ENCODE measurements at places on chromosomes 11 and 22.
A peak's percentile ranks its signal among the peaks of the same experiment; 100 is the strongest.

GRCh38 chr22:46124383-46125144, 25.8 kb upstream of the PPARA start:
- DNase-seq = no peak

- DNase-seq = no peak
These were observed 53.5 kb downstream of the KCNJ4 start for GRCh38 chr22:38401336-38402084.

GRCh38 chr11:134712228-134713145, 300.4 kb upstream of the B3GAT1 start:
- no peak for DNase-seq

- no peak for DNase-seq
These were observed 5.0 kb downstream of the MIF start for GRCh38 chr22:23899042-23899745.

DNA sequence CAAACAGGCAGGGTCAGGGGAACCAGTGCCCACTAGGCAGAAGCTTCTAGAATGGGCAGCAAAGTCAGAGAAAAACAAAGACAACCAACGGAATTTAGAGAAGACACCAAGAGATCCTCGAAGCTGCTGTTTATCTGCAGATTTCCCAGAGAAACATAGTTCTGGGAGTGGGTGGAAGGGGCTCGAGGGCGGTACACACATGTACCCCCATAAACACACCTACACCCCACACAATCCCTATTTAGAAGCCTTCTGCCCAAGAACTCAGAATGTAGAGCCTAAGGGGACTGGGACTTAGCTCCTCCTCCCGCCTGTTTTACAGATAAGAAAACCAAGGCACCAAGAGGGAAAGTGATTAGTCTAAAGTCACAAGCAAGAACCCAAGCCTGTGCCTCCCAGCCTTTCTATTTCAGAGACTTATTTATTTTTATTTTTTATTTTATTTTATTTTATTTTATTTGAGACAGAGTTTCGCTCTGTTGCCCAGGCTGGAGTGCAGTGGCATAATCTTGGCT, 6.4 kb downstream of the NPTXR start:
- no peak for DNase-seq

DNA sequence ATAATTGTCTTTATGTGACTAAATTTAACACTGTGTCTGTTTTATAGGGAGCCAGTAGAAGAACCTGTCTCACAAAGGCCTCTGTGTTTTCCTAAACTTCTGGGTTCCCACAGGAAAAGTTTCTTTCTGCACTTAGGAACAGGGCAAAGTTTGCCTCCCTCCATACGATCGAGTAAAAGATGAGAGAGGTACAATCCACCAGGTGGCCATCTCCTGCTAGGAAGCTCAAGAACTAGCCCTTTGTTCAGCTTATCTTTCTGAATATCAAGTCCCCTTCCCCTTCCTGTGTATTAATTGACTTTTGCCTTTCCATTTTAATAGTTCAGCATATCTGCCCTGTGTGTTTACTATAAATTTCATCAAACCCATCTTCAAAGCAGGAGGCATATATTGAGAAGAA, 18.0 kb downstream of the CSNK2A3 start:
- DNase-seq = no peak

DNA sequence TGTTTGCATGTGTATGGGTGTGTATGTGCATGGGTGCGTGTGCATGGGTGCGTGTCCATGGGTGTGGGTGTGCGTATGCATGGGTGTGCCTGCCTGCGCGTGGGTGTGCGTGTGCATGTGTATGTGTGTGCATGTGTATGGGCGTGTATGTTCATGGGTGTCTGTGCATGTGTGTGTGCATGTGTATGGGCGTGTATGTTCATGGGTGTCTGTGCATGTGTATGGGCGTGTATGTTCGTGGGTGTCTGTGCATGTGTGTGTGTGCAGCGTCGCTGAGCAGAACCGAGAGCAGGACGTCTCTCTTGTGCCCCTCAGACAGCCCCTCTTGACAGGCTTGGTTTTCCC, 13.9 kb downstream of the IL17REL start:
- no peak for DNase-seq

DNA sequence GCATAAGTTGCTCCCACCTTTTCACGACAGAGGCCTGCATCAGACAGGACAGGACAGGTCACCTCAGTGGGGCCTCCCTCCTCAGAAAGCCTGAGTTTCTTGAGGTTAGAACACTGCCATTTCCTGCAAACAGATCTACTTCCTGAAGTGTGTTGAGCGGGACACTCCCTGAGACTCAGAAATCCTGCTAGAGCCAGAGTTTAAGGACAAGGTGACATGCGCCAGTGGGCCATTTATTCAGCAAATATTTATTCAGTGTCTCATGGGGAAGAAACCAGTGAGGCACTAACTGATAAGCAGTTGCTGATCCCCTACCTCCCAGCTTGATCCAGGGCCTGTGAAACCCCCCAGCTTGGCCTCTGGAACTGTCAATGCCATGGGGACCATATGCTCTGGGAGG, 454.6 kb downstream of the SOX6 start:
- DNase-seq = no peak

GRCh38 chr11:112911124-112911523, 50.1 kb upstream of the NCAM1 start:
- no peak for DNase-seq

DNA sequence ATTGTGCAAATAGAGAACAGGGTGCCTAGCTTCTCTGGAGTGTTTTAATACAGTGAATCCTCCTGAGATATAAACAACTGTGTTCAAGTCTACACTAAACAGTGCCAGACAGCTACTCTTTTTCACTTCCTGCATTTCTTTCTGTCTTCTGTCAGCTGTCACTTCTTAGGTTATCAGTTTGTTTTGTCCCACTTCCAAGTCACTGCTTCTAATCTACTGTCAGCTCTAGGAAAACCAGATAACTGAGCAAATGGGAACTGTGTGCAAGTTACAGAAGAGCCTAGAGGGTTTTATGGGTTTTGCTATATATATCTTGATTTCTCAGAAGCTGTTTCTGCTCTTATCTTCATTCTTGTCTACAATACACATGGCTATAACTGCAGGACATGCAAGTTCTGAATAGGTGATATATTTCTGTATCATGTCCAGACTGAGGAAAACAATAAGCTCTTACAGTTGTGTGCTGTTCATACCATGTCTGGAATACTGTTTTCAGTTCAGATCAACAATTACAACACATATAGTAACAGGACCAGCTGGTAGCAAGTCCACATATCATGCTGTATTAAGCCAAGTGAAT, 5.8 kb downstream of the PITPNB start:
- DNase-seq = no peak

GRCh38 chr11:70654016-70654415, 255.7 kb downstream of the CTTN start:
- DNase-seq = no peak

- no peak for DNase-seq
These were observed 56.4 kb downstream of the PPFIBP2 start for GRCh38 chr11:7570241-7570640.

GRCh38 chr22:35409783-35410662, 10.1 kb downstream of the MCM5 start:
- no peak for DNase-seq

- peak; percentile 63 for DNase-seq
These were observed 3.3 kb upstream of the GRK2 start for GRCh38 chr11:67262731-67263675.

DNA sequence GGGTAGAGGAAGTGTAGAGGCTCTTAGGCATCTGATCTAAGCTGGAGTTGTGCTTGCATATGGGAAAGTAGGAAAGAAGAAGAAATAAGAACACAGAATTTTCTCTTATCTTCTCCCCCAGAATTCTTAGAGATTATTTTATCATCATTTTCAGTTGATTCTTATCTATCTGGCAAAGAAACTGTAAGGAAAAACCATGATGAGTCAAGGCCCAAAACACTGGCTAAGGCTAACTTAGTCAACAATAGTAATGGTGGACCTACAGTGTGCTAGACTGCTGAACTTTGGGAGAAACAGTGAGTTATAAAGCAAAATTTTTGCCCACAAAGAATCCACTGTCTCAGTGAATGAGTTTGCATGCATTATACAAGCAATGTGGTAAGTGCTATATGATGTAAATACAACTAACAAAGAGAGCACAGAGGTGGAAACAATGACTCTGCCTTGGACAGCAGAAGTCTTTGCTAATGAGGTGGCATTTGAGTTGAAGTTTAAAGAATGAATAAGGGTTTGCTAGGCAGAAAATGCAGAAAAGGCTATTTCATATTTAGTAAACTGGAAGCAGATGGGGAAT, 344.5 kb upstream of the PLET1 start:
- no peak for DNase-seq

DNA sequence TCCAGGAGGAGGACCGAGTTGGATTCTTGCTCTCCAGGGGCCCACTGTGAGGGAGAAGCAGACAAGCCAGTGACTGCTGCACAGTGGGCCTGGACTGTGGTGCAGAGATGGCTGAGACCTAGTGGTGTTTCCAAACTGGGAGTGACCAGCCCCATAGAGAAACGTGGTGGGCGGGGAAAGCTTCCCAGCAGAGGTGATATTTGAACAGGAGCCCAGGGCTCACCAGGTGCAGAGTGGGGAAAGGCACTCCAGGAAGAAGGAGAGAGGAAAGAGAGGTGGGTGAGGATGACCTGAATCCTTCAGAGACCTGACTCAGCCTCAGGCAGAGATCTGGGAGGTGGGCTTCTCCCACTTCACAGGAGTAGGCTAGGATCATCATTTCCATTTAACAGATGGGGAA, 52.1 kb upstream of the RASD2 start:
- DNase-seq = no peak

DNA sequence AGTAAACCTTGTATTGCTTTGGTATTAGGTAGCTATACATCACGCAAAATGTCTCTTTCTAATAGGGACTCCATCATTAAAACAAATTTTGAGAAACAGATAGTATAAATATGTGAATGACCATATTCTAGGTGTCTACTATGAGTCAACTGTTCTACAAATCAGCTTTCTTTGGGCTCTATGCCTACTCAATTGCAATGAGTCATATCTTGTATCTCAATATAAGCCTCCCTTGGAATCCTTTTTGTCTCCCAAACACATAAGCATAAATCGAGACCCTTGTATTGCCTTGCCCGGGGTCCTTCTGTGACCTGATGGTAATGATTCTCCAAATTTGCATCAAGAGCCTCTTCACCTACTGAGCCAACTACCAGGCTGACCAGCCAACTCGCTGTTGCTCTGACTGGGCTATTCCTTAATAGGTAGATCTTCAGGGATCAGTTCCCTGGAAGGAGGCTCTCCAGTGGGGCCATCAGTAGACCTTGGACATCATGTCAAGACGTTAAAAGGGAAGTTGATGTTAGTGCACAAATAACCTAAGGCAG, 22.2 kb downstream of the BLID start:
- no peak for DNase-seq

DNA sequence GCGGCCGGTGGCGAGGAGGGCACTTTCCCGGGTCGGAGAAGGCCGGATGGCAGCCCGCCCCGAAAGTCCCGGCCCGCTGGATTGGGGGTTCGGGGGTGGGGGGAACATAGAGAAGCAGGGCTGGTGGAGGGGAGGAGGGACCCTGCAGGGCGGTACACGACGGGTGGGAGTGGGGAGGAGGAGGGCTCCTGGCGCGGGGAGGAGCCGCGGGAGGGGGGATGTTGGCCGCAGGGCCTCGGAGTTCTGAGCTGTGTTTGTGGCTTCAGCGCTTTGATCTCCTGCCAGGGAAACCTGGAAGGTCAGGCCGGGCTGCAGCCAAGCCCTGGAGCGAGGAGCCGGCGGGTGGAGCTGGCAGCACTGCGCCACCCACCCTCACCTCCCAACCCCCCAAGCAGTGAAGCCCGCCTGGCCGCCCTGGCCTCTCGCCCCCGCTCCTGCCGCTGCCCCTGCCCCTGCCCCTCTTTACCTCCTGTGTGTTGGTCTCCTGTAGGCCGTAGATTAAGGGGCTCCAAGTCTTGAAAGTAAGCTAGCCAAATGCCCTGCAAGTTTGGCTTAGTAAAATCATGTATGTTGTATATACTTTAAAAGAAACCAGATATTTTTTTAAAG, 30.9 kb downstream of the C22orf31 start:
- no peak for DNase-seq

- no peak for DNase-seq
These were observed 58.7 kb downstream of the AHNAK start for GRCh38 chr11:62487738-62488551.

GRCh38 chr11:118240999-118241763, 11.0 kb downstream of the MPZL3 start:
- peak; percentile 19 for DNase-seq

- no peak for DNase-seq
These were observed 417.7 kb downstream of the BUD13 start for GRCh38 chr11:116355104-116355503.

- DNase-seq = no peak
These were observed 38.3 kb upstream of the SYT13 start for GRCh38 chr11:45324459-45324858.

GRCh38 chr11:108881131-108881530, 216.3 kb downstream of the DDX10 start:
- DNase-seq = no peak

DNA sequence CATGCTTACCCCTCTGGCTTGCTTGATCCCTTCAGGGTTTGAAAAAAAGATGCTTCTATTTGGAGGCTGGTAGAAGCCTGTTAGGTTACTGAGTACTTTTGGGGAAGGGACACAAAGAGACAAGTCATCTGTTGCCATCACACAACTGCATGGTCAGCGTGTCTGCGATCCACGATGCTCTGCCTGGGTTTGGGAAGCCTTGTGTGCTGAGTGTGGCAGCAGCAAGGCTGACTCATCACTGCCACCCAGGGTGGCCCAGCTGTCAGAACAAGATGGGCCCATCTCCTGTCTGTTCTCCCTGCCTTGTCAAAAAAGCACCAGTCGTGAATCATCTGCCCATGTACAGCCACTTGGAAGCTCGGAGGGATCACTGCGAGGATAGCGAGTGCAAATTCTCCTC, 26.2 kb downstream of the UBASH3B start:
- no peak for DNase-seq

- no peak for DNase-seq
These were observed 97.7 kb upstream of the SORL1-AS1 start for GRCh38 chr11:121550247-121551030.

DNA sequence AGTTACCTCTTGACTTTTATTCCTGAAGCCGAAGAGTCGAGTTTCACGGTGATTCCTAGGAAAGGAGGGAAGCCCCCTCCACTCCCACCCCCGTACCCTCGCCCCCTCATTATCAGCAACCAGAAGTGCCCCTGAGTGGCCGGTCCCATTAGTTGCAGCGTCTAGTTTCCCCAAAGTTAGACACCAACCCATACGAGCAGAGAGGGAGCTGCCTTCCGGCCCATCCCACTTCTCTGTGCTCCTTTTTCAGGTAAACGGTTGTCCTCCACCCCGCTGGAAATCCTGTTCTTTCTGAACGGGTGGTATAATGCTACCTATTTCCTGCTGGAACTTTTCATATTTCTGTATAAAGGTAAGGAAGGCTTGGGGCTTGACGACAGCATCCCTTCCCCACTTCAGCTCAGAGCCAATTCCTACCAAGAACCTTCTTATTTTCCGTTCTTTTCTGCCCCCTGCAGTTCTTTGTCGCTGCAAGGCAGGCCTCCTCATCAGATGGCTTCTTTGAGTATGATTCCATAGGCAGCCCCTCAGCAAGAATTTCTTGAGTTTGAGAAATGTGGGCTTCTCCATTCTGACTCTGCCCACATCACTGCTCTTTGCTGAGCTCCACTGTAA, 701 bp downstream of the TMEM216 start:
- no peak for DNase-seq

Data from T-helper 2 cell (primary cell).